ENCODE measurements at places on chromosomes 2 and 18. TPM values are rescaled to one million over a fixed set of nuclear protein-coding genes. Genes with fewer than 3 reads are reported as not detected.

KCNK3 gene
- total RNA-seq: 0.32 TPM

CTLA4 gene
- total RNA-seq: not detected

- no peak for DNase-seq
These were observed 40.4 kb upstream of the CTDP1 start for GRCh38 chr18:79639072-79639829.

- DNase-seq: no peak
These were observed 105.9 kb downstream of the TMX3 start for GRCh38 chr18:68608851-68609490.

DNA sequence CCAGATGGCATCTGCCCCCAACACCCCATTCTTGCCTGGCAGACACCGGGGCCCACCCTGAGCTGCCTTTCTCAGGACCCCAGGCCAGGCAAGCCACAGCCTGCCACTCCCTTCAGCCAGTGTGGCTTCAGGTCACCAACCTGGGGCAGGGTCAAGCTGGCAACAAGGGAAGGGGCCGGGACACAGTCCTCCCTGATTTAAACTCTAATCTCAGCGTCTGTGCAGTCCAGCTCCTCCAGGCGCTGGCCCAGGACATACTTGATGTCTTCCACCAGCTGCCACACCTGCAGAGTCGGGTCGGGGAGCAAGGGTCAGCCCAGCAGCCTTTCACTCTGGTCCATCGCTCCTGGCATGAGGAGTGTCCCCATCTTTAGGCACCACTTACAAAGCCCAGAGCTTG is 29.0 kb upstream of the ALPP start:
- DNase-seq: no peak
